ENCODE measurements at places on chromosomes 5 and 9.

GRCh38 chr9:121340676-121341392 lies 29.2 kb downstream of the STOM start:
- DNase-seq, result no peak

- no peak for DNase-seq
Measured at GRCh38 chr5:135312255-135312935, 86.6 kb downstream of the MACROH2A1 start.

DNA sequence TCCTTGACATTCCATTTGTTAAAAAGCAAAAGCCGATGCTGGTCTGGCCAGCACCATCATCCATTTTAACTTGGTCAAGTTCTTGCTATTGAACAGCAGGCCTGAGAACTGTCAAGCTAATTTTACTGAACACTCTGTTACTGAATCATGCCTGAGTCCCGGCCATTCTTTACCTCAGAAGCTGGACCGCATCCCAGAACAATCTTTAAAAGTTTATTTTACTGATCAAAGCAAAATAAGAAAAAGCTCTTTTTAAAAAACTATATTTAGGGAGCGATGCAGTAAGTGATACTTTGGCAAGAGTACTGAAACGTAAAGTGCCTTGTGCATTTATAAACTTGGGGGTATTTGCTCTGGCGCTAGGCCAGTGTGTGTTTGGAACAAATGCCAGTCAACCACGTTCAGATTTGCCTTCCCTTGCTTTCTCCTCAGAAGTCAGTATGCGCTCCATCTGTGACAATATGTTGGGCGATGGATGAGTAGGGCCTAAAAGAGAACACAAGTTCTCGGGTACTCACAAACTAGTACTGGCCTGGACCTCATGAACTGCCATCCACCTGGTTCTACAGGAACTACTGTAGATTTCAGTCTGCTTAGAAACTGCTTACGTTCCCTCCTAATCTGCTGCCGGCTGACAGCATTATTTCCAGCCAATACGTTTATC lies 161.9 kb downstream of the MAPKAP1 start:
- no peak for DNase-seq

- DNase-seq, result no peak
Measured at GRCh38 chr5:9438596-9439354, 107.1 kb downstream of the SEMA5A start.

DNA sequence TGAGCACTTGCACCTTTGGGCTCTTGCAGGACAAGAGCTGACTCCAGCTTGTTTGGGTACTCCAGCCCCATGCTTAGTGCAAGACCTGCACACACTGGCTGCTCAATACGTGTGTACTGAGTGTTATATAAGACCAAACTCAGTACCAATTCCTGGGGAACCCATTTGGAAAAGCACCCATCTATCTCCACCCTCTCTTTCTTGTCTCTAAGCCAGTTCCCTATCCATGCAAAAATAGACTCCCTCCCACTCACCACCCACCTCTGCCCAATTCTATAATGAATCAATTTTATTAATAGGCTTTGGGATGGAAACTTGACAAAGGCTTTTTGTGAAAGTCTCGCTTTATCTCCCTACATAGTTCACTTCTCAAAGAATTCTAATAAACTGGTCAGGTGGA lies 60.9 kb upstream of the CPLX2 start:
- no peak for DNase-seq

GRCh38 chr5:48192-48591 lies 43.8 kb upstream of the PLEKHG4B start:
- no peak for DNase-seq

DNA sequence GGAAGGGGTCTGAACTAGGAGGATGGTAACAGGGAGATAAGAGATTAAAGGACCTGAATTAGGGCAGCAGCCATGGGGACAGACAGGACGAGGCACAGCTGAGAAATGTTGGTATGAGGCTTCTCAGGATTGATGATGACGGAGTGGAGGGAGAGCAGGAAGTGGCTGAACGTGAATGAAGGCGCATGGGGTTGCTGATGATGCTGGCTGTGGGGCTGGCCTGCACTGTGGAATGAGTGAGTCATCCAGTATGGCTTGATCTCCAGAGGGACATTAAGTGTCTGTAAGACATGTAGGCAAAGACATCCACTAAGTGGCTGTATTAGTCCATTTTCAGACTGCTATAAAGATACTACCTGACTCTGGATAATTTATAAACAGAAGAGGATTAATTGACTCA lies 256.4 kb downstream of the ICE1 start:
- no peak for DNase-seq

DNA sequence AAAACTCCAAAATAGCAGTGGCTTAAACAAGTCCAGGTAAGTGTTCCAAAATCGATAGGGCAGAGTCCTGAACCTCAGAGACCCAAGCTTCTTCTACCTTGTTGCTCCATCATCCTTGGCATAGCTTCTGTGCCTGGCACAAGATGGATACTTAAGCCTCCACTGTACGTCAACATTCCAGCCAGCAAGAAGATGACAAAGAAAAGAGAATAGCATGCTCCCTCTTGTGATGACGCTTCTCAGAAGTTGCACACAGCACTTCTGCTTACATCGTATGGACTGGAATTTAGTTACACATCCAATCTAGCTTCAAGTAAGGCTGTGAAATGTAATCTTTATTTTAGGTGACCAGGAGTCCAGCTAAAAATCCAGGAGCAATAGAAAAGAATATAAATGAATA lies 227.4 kb downstream of the ESM1 start:
- DNase-seq, result no peak

DNA sequence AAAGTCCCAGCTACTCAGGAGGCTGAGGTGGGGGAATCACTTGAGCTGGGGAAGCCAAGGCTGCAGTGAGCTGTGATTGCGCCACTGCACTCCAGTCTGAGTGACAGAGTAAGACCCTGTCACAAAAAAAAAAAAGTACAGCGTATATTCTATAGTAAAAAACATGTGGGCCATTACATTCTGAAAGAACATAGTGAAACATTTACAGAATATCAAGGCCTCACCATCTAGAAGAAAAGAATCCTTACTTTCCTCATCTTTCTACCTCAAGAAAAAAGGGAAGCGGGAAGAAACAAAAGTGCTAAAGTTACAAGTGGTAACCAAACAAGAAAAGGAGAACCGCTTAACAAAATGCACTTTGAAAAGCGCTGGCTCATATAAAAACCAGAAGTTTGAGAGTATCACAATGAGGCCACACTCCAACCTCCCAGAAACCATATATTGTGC lies 5.7 kb upstream of the SYK start:
- DNase-seq, result no peak

DNA sequence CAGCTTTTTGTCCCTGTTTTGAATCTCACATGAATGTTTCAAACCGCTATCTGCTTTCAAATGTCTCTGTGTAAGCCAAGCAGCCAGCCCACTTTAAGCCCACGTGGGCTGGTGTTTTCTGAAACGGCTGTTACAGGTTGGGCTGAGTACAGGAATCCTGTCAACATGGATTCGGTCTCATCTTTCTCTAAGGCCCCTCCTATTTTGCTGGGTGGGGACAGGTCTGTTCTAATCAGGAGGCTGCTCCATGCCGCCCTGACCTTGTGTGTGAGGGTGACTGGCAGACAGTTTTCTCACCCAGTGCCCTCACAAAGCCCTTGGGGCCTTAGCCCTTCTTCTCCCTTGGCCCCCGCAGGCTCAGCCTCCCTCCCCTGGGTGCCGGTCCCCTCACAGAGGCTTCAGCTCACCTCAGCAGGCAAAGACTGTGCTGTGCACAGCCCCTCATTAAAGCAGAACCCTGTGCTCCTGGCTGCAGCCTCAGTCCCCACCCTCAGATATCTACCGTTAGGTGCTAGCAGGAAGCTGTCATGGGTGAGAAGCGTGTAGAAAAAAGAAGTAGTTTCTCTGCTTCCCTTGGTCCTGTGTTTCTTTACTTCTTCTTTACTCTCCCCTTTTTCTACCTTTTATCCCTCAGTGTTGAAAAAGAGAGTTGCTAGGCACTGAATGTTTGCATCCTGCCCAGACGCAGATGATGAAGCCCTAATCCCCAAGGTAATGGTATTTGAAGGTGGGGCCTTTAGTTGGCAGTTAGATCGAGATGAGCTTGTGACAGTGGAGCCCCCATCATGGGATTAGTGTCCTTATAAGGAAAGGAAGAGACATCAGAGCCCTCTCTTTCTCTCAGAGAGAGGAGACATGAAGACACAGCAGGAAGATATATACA lies 205.7 kb downstream of the ADAMTS12 start:
- no peak for DNase-seq

- DNase-seq, result no peak
Measured at GRCh38 chr5:170631466-170632195, 127.8 kb downstream of the KCNIP1 start.

- no peak for DNase-seq
Measured at GRCh38 chr9:120874226-120875194, 2.5 kb downstream of the PHF19 start.

GRCh38 chr9:123620239-123620638 lies 264.2 kb downstream of the CRB2 start:
- no peak for DNase-seq

DNA sequence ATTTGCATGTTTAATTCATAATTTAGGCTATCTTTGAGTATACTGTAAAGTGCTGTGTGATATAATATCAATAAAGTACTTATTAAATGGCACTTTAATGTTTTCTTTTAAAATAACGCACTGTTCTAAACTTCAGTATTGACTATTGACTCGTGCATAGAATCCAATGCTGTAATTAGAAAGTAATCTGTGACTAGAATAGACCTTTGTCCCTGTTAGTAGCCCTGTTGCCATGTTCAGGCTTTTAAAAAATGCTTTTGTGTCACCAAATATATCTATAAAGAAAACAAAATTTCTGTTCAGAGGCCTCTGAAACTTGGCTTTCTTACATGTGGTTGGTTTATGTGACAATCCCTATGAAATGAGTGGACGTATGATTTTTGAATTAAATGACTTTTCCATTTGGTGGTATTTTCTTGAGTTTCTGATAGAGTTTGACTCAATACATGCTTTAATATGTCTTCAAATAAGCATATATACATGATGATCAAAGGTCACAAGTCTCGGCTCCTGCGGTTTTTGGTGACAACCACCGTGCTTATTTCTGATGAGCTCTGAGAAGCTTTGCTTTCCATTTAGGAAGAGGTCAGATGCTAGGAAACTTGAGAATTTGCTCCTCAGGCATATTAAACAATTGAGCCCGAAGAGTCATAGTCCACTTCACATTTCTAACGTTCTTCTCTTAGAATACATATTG lies 174.7 kb downstream of the NR3C1 start:
- no peak for DNase-seq

Data from NCI-H1436 treated with DMSO at 0.1 percent for 48 hours (cell line).